ENCODE measurements at places on chromosomes 7 and 10. TPM values are rescaled to one million over a fixed set of nuclear protein-coding genes. Genes with fewer than 3 reads are reported as not detected.
A peak's percentile ranks its signal among the peaks of the same experiment; 100 is the strongest.

Gene VWC2
- total RNA-seq = not detected

GRCh38 chr10:24884316-24884715, 68.1 kb downstream of the PRTFDC1 start:
- no peak for DNase-seq

Gene SPDYE1
- total RNA-seq = not detected

DNA sequence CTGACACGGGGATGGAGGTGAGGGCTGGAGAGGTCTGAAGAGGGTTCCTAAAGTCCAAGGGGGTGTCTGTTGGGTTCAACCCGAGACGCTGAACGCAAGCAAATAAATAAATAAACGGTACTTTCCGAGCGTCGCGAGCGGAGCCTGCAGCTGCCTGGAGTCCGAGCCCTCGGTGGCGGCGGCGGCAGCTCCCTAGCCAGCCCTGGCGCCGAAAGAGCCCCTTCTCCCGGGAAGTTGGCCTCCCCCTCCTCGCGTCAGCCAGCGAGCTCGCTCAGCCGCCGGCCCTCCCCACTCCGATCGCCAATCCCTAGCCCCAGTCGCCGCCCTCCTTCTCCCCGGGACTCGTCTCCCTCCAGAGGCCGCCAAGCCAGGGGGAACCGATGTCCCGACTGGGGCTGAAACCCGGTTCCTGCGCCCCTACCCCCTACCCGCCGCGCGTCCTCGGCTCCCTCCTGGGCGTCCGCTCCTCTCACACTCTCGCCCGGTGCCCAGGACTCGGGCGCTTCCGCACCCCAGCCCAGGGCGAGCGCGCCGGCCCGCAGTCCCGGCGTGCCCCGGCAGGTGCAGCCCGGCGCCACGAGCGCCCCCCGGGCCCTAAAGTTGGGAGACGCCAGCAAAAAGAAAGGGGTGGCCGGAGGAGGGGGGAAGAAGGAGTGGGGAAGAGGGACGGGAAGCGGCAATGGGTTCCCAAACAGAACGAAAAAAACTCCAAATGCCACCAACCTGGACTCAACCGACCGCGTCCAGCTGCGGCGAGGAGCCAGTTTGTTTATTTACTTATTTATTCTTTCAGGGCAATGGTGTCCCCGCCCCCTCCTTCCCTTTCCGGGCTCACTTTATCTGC, at the start of gene GFRA1:
GFRA1 (minus strand) TSS at position 767 of the 844 bp plus-strand sequence. CDS start 1,177 bp downstream, outside the sequence.
- no peak for DNase-seq

Gene SEC31B
- 7.6 TPM for total RNA-seq

GRCh38 chr7:67654642-67655041, 658.0 kb downstream of the TYW1 start:
- no peak for DNase-seq

Gene PIK3AP1
- total RNA-seq = 6.9 TPM

Gene MAT1A
- 0.54 TPM for total RNA-seq

Gene TUBAL3
- total RNA-seq = not detected

GRCh38 chr10:117541909-117542705, 439 bp upstream of the EMX2 start:
- no peak for DNase-seq

Gene PON1
- not detected for total RNA-seq

GRCh38 chr10:100330079-100330478, at the start of gene PKD2L1:
TSS of gene PKD2L1 (minus strand) at chr10:100330228. CDS start at chr10:100330103, 125 bp downstream.
- DNase-seq = no peak

- no peak for DNase-seq
Observed at GRCh38 chr7:149023662-149024061, 4.6 kb downstream of the PDIA4 start.

GRCh38 chr10:96176985-96177384, 46.9 kb downstream of the ZNF518A start:
- no peak for DNase-seq

DNA sequence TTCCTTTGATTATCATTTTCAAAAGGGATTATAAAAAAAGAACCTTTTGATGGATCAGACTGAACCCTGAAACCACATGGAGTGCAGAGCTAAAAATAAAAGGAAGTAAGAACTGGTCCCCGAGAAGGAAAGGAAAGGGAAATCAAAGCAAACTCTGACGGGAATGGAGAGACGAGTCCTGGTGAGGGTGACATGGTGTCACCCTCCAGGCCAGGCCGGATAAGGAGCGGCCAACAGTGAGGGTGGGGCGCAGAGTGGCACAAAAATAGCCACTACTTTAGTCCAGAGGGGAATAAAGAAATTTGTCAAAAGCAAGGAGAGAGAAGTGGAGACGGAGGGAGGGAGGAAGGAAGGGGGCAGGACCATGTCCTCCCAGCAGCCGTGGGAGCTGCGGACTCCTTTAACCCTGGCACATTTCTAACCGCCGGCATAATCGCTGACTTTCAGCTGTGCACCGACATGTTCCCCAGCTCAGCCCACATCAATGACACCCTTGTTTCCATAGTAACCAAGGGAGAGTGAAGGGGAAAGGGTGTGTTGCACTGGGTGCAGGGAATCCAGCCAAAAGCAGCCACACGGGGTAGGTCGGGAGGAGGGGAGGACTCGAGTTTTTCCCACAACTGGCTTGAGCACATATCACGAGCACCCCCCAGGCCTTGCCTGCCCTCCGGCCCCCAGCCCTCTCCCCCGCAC, 29.7 kb downstream of the TRIM8 start:
- DNase-seq = peak; percentile 50

Gene SEMA3D
- total RNA-seq = 0.08 TPM

- no peak for DNase-seq
Observed at GRCh38 chr10:89392974-89393373, 551 bp downstream of the IFIT1 start.

Gene IL6
- 9.3 TPM for total RNA-seq

Gene CFAP46
- 0.42 TPM for total RNA-seq

Gene IFIT1
- 0.41 TPM for total RNA-seq

GRCh38 chr7:34875481-34875880, 161.8 kb downstream of the DPY19L1 start:
- DNase-seq = no peak

Gene CYP3A4
- 0.11 TPM for total RNA-seq

GRCh38 chr10:34609287-34609940, 205.7 kb downstream of the PARD3 start:
- DNase-seq = no peak

Gene GRID2IP
- not detected for total RNA-seq

Gene PGAM2
- not detected for total RNA-seq

Gene PAPOLB
- not detected for total RNA-seq

Gene AGBL3
- 1.2 TPM for total RNA-seq

Gene MRLN
- not detected for total RNA-seq

Gene SPDYE11
- total RNA-seq = not detected

GRCh38 chr7:81074406-81074805, 155.6 kb upstream of the SEMA3C start:
- DNase-seq = no peak

- no peak for DNase-seq
Observed at GRCh38 chr7:277228-277627, 12.7 kb upstream of the FOXL3 start.

All from activated T-cell treated with anti-CD3 and anti-CD28 coated beads, Interleukin-2, amount 50 U/mL, for 4 hours (primary cell).